ENCODE measurements at places on chromosomes 7 and 10.

- DNase-seq: no peak
These were observed 53.2 kb downstream of the NPY start for GRCh38 chr7:24337180-24337579.

DNA sequence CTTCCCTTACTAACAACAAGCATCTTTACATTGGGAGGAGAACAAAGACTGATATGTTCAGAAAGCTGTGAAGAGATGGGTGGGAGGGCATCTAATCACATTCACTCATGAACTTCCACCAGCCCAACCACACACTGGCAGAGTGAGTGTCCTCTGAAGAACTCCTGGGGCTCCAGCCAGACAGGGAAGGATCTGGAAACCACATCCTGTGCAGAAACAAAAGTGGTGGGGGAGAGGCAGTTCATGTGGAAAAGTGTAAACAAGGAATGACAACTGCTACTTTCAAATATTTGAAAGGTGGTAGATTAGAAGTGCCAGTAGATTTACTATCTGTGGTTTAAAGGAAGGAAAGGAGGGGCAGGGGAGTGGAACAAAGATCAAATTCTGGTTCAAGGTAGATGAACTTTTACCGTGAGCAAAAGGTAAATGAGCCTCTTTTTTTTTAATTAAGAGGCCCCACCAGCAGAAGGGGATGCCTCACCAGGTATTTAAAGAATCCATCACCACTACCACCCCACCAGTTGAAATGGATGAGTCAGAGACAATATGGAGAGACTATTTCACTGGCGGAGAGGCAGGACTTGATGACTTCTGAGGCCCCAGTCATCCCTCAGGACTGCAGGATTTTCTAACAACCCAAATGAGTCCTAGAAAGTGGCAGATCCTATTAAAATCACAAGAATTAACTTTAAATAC lies 34.5 kb downstream of the GOT1 start:
- no peak for DNase-seq

- DNase-seq: no peak
These were observed 23.5 kb upstream of the ANLN start for GRCh38 chr7:36366005-36366717.

DNA sequence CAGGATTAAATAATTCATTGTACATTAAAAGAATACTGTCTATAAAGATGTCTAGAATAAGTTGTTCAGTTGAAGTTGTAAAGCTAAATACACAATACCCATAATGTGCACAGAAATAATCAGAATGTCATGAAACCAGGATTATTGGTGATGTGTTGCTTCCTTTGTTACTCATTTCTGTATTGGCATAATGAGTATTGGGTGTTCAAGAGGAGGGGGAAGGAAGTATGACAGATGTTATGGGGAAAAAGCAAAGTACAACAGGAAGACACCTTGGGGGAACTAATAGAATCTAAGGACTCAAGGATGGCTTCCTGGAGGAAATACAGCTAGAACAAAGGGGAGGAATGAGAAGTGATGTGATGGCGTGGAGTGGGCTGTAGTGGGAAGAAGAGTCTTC lies 15.0 kb downstream of the ANKRD1 start:
- DNase-seq: no peak

DNA sequence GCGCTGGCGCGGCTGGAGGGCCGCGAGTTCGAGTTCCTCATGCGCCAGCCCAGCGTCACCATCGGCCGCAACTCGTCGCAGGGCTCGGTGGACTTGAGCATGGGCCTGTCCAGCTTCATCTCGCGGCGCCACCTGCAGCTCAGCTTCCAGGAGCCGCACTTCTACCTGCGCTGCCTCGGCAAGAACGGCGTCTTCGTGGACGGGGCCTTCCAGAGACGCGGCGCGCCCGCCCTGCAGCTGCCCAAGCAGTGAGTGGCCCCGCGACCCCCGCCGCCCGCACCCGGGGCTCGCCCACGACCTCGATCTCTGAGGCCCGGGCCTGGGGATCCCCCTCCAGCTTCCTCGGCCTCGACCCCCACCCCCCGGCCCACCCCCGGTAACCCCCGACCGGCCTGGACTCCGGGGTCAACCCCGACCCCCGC lies 537 bp downstream of the FOXK1 start:
- DNase-seq: no peak

- no peak for DNase-seq
These were observed 611 bp downstream of the NDUFA5 start for GRCh38 chr7:123557016-123557397.

- DNase-seq: no peak
These were observed 985.2 kb upstream of the C7orf33 start for GRCh38 chr7:147605323-147605722.

DNA sequence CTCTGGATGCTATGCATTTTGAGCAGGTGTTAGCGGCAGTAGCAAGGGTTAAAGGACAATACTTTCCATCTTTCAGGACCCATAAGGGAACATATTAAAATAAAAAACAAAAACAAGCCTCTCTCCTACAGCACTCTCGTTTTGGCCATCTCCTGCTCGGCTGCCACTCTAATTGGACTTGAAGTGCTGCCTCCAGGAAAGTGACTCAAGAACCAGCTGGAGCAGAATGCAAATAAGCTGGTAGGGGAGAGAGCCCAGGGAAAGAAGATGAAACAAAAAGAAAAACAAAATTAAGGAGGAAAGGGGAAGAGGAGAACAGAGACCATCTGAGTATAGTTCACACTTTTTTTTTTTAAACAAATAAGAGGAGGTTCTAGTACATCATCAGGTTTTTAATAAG lies 65.6 kb downstream of the HBP1 start:
- DNase-seq: peak; percentile 46

- no peak for DNase-seq
These were observed 210.7 kb upstream of the MDFIC start for GRCh38 chr7:114711241-114711640.
